Amniotic stem cell (primary cell): ENCODE measurements at places on chromosomes 2 and 18.

DNA sequence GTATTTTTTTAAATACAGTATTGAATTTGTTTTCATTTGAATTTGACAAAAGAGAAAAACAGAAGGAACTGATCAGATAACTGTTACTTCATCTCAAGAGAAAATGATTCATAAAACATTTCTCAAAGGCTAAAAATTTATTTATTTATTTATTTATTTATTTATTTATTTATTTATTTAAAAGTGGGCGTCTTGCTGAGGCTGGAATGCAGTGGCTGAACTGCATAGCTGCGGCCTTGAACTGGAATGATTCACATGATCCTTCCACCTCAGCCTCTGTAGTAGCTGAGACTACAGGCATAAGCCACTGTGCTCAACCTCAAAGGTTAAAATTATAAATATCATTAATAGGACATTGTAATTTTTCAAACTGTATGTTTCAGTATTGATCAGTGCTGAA lies 4.5 kb upstream of the PUM2 start:
- no peak for DNase-seq

GRCh38 chr2:219081096-219081495 lies 20.4 kb upstream of the IHH start:
- no peak for DNase-seq

- no peak for DNase-seq
Measured at GRCh38 chr18:36181898-36182506, 5.3 kb upstream of the MOCOS start.

DNA sequence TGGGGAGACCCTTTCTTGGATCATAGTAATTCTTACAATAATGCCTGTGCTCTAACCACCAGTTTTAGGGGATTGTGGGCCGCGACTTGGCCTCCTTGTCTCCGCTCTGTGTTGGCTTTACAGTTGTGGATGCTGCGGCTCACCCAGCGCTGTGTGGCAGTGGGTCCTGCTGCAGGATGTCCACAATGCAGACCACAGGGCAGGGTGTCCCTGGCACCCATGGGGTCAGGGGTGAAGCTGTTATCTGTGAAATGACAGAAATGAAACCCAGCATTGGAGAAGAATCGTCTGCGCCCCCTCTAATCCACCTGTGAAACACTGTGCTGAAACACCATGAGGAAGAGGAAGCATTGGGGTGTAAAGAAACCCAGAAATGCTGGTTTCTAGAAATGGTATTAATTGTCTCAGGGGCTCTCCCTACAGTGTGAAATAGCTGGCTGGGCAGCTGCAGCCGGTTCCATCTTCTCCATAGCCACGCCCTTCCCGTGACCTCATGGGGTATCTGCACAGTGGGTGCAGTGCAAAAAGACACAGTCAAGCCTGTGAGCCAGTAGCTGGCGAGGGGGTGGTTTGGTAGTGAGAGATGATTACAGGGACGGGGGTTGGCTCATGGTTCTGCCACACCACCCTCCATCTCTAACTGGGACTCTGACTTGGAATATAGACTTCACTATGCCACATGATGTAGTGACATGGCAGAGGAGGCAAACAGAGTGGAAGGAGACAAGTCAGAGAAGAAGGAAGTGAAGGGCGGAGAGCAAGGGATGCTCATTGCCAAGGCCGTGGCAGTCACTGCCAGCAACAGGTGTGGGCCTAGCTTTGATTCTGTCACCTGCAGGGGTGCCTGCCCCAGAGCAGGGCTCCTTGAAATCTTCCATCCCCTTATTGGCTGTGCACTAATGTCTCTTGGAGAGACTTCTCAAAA lies 16.2 kb downstream of the INPP4A start:
- no peak for DNase-seq

- no peak for DNase-seq
Measured at GRCh38 chr2:172909454-172909853, 166.2 kb upstream of the MAP3K20 start.
